ENCODE measurements at places on chromosomes 12 and 14.

GRCh38 chr12:19273482-19274330 is 144.2 kb downstream of the PLEKHA5 start:
- DNase-seq, result no peak

DNA sequence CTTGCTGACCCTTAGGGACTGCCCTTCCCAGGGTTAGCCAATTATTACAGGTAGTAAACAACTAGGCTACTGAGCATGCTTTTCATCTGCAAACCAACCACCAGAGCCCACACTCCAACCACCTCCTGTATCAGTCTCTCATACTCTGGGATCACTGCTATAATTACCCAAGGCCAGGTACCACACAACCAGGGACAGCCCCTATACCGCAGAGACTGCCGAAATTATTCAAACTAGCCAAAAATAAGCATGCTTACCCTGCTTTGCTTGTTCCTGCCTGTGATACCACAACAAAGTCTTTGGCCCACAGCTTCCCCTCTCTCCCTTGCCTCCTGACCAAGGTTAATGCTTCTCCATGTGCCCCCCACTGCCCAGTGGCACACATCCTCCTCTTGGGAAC is 197.6 kb upstream of the SRRM4 start:
- DNase-seq, result no peak

GRCh38 chr12:3253682-3254275 is 176.6 kb downstream of the TSPAN9 start:
- DNase-seq, result no peak

DNA sequence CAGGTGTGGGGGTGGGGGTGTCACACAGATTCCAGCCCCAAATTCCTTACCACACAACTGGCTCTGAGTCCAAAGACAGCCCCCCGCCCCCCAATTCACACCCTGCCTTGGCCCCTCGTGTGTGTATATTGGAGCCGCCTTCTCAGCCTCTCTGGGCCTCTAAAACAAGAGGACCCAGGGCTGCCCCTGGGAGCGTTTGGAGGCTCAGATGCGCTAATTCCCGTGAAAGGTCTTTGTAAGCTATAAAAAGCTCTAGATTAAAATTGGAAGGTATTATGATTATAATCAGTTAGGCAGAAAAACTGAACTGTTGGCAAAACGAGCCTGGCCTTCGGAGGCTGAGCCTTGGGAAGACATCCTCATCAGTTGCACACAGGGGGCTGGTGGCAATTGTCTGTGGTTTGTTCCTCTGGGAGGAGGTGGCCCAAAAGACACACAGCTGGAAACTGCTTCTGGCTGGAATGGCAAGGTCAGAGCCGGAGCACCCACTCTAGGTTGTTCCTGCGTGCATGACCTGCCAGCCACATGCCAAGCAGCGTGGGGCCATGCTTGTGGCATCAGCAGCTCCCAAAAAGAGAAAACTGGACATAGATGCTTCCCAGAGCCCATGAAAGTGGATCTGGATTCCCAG is 118.5 kb downstream of the PHETA1 start:
- no peak for DNase-seq

DNA sequence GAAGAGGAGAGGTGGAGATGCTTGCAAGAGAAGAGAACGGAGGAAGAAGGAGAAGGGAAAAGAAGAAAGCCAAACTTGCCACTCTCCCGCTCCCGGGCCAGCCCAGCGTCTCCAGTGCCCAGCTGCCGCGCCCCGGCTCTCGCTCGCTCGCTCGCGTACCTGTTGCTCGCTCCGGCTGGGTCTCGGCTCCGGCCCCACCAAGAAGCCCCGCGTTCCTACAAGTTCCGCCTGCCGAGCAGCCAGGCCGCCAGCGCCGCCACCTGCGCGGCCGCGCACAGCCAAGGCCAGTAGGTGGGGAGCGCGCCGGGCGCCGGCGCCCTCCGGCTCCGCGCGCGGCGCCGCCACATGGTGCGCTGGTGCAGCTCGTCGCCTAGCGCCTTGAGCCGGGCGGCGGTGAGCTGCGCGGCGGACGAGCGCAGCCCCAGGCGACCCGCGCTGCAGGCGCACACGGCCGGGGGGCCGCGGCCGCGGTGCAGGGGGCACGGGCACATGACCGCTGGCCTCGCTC is 370 bp downstream of the HRK start:
- DNase-seq, result peak; percentile 72

- no peak for DNase-seq
Observed at GRCh38 chr12:91857813-91858542, 287.7 kb downstream of the BTG1 start.

DNA sequence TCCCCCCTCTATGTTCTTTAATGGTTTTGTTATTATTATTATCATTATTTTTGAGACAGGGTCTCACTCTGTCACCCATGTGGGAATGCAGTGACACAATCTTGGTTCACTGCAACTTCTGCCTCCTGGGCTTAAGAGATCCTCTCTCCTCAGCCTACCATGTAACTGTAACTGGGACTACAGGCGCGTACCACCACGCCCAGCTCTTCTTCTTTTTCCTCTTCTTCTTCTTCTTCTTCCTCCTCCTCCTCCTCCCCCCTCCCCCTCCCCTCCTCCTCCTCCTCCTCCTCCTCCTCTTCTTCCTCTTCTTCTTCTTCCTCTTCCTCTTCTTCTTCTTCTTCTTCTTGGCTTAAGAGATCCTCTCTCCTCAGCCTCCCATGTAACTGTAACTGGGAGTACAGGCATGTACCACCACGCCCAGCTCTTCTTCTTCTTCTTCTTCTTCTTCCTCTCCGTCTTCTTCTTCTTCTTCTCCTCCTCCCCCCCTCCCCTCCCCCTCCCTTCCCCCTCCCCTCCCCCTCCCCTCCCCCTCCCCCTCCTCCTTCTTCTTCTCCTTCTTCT is 5.4 kb upstream of the KRT7 start:
- DNase-seq, result no peak

DNA sequence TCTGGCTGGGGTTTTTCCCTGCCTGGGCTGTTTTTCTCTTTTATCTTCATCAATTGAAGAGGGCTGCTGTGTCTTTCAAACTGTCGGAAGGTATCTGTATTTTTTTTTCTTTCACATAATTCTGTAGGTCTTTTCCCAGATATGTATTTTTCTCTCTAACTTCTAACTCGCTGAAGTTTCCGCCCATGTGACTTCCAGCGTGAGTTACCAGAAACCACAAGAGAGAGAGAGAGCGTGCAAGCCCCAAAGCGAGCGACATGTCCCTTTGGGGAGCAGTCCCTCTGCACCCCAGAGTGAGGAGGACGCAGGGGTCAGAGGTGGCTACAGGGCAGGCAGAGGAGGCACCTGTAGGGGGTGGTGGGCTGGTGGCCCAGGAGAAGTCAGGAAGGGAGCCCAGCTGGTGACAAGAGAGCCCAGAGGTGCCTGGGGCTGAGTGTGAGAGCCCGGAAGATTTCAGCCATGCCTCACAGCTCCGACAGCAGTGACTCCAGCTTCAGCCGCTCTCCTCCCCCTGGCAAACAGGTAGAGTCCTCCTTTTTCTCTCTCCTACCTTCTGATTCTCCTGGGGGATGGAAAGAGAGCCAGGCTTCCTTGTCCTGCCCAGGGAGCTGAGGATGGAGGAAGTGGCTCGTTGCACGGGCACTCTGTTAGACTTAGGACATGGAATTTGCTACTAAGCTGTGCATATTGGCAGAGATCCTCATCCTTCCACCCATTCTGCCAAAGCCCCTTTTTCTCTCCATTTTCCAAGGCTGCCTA is at the start of gene BATF:
TSS of gene BATF (plus strand) at position 246 of the 759 bp plus-strand sequence. CDS start at position 460, 214 bp downstream.
- no peak for DNase-seq

DNA sequence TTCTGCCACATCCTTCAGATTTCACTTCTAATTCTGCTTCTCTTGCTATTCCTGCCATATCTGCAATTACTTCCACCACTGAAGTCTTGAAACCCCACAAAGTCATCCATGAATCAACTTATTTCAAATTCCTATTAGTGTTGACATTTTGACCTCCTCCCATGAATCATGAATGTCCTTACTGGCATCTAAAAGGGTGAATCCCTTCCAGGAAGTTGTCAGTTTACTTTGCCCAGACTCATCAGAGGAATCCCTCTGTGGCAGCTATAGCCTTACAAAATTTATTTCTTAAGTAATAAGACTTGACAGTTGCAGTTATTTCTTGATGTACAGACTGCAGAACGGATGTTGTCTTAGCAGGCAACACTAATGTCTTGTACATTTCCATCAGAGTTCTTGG is 162.9 kb downstream of the PCNX1 start:
- no peak for DNase-seq

DNA sequence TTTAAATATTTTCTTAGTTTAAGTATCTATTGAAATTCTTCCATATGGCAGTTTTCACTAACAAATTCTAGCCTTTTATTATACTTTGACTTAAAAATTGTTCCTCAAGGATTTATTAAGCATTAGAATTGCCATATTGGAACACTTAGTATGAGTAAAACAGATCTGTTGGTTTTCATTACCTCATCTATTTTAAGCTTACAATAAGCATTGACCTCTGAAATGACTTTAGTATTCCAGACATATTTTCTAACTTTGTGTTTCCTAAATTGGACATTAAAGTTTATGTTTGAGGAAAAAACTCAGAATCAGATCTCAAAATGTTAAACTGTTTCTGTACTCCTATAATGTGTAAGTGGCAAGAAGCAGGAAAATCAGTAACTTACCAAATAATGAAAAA is 48.4 kb downstream of the CSRP2 start:
- DNase-seq, result no peak

DNA sequence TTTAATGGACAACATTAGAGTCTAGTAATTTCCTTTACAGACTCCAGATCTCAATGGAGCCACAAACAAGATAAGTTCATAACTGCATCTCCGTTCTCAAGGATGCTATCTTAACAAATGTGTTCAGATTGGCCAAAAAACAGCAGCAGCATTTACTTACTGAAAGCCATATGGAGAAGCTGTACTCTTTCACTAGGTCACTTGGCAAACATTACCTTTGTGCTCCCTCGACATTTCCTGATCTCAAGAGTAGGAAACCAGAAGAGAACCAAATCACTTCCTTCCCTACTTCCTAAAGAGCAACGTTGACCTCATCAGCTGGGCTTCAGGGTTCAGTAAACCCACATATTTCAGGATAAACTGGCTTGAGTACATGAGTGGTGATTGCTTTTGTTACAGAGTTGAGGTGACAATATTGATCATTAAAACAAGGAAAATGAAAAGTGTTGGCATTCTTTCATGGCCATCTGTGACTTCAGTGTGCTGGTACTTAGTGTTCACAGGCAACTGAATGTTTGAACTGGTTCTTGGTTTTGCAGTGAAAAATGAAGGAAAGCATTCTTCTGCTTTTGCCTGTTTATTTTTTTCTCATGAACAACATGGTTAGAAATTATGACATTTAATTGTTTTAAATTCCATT is 449.6 kb downstream of the TMEM117 start:
- DNase-seq, result no peak

GRCh38 chr12:29750131-29750927 is 33.4 kb downstream of the TMTC1 start:
- DNase-seq, result no peak

DNA sequence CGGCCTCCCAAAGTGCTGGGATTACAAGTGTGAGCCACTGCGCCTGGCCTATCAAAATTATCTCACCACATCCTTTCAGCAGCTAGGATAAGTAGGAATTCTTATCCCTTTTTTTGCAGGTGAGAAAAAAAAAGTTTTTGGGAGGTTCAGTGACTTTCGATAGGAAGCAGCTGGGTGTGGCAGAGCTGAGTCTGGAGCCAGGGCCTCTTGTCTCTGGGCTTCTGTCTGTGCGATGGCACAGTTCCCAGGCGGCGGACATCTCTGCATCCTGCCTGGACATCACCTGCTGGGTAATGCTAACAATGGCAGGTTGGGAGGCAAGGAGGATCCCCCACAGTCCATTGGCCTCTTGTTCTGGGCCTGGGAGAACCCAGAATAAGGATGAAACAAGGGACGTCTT is 12.5 kb downstream of the NRXN3 start:
- DNase-seq, result no peak

- no peak for DNase-seq
Observed at GRCh38 chr12:128467882-128468281, 200.9 kb downstream of the TMEM132C start.

DNA sequence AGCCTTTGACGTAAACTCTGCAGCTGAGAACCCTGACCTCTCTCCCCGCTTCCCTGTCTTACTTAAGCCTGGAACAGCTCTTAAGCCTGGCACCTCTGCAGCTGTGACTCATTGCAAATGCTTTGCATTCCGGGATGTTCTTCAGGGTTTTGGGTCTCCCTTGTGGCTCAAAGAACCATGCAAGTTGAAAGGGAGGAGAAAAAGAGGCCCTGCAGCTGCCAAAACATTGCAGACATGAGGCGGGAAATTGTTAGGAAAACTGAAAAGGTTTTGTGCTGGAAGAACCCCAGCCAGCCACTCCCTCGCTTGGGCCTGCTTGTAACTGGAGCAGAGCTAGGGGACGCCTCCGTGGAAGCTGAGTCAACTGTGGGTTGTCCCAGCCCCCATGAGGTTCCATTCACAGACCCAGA is 60.2 kb upstream of the FERMT2 start:
- DNase-seq, result no peak
